NCI-H2107 (cell line): ENCODE measurements at places on chromosomes 11 and 22.

DNA sequence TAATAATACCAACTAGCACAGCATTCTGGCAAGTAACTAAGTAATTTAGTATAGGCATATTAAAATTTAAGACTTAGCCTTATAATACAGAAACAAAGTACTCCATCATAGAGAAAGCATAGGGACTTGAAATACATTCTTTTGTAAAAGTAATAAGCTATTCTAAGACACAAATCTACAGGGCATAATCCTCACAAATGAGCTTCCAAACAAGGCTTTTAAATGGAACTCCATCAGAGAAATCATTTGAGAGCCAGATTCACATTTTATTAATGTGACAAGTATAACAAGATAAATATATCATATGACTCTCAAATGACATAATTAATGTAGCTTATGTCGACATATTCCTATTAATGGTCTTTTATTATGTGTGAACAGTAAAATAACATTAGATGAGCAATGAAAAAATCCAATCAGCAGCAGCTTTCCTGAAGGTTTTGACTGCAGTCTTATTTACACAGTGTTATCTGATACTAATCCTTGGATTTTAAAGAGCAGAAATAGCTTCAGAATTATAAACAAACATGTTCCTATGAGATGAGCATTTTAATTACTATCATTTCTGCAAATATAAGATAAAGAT lies 241.4 kb downstream of the TTC28 start:
- DNase-seq: no peak

DNA sequence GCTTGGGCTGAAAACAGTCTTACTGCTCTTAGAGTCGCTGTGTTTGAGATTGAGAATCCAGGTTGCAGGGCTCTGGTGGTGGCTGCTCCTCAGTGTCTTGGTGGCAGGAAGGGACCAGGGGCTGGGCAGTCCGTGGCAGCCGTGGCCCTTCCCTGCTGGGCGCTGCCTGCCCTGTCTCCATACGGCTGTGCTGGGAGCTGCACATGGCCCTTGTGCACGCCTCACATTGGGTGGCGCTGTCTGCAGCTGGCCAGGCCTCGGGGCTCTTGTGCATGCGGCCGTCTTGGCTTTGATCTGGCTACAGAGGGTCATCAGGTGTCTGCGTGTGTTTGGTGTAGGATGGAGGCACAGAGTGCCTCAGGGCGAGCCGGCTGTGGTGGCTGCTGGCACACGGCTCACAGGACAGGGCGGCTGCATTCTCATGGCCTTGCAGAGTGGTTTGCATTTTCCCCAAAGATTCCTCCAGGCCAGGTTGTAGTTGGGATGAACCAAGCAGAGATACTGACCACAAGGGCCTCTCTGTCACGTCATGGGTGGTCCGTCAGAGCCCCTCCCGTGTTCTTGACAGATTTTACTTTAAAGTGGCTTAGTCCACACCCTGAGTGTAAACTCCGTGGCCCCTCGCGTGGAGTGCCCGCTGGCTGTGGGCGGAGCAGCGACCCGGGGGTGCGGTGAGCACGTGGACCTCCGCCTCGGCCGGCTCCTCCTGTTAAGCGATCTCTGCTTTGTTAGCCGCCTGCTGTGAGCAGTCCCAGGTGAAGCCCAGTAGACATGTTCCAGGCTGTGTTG lies 34.7 kb downstream of the MUC6 start:
- no peak for DNase-seq

GRCh38 chr11:63622323-63622722 lies 8.1 kb upstream of the PLAAT3 start:
- no peak for DNase-seq

DNA sequence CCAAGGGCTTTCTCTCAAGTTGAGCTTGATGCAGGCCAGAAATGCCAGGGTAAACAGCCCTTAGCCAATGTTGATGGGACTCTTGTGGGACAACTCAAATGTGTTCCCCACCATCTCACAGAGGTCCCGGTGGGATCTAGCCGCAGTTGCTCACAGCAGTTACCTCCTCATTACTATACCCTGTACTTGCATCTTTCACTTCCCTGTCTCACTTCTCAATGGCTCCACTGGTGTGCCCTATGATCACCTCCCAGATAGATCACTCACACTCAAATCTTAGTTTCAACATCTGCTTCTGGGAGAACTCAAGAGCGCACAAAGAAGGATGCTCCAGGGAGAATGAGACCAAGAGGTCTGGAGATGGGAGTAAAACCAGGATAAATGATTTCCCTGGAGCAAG lies 47.0 kb downstream of the RCN1 start:
- DNase-seq: no peak

DNA sequence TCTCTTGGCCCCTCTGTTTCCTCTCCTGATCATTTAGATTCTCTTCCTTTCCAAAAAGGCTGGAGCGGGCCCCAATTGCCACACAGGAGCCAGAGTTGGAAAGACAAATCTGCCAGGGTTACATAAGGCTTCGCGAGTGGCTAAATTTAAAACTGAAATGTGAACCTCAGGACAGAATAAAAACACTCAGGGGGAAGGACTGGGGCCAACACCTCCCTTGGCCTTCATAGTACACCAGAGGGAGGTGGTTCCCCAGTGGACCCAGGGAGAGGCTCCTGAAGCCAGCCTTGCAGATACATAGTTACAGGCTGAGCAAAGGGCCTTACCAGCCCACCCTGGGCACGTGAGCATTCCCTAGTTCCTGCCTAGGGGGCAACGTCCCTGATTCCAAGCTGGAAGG lies 150.1 kb downstream of the MN1 start:
- no peak for DNase-seq

GRCh38 chr11:102377891-102378290 lies 30.9 kb downstream of the BIRC2 start:
- no peak for DNase-seq

DNA sequence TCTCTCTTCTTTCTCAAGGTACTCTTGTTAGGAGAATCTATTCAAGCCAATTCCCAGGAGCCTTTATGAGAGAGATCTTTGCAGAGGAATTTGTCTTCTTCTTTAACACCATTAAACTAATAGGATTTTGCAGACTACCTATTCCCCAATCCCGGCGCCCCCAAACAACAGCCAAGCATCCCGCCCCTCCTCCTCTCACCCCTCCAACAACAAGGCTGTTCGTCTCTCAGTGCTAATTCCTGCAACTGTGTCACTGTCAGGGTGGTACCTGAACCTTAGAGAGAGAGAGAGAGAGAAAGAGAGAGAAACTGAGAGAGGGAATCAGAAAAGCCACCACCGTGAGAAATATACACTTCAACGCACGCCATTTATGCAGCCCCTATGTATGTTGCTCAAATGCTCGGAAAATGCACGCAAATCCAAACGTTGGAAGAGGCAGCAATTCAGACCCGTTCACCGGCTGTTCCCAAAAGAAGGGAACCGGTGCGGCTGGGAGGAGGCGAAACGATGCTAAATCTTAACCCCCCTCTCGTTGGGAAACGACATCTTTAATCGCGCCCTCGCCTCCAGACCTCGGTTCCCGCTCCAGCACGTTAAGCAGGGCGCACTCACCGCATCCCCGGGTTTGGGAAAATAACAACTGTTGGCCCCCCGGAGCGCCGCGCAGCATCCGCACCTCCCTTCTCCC lies 961 bp downstream of the KCNA4 start:
- DNase-seq: no peak

DNA sequence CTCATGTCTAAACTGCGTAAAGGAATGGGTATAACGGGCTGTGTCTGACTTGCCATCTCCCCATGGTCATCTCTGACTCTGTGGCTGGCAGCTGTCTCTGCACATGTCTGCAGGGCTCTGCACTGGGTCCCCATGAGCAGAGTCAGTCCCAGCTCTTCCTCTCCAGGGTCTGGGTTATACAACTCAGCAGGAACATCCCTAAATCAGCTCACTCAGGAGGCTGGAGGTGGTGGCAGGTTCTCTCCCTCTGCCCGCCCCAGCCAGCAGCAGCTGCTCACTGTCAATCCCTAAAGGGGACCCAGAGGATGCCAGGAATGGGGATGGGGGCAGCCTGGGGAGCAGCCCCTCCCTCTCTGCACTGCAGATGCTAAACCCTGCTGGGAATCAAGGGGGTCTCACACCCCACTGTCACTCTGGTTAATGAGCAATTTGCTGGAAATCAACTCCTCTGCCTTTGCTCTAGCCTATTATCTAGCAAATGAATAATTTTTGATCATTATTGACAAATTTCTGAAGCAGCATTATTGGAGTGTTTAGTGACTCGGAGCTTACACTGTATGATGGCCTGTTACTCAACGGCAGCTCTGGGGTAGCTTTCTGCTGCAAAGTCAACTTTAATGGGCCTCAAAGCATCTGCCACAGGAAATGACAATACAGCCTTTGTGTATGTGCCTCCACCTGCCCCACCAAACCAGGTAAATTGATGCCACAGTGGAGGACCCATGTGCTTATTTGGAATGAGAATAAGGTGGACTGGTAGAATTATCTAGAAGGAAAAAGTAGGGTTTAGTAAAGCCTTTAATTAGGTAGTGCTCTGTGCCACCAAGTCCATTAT lies 55.7 kb upstream of the SHANK2 start:
- no peak for DNase-seq

- DNase-seq: no peak
These were observed 35.0 kb upstream of the MPEG1 start for GRCh38 chr11:59247531-59248227.

GRCh38 chr11:23856654-23857053 lies 640.2 kb upstream of the LUZP2 start:
- DNase-seq: no peak

DNA sequence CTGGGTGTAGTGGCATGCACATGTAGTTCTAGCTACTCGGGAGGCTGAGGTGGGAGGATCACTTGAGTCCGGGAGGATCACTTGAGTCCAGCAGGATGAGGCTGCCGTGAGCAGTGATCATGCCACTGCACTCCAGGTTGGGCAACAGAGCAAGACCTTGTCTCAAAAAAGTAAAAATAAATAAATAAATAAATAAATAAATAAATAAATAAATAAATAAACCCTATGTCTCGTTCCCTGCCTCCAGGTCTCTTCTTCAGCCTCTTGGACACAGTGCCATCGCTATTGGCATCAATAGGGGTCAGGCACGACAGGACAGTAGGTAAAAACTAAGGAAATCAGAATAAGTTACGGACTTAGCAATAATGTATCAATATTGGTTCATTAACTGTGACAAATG lies 23.4 kb upstream of the SYT12 start:
- no peak for DNase-seq

DNA sequence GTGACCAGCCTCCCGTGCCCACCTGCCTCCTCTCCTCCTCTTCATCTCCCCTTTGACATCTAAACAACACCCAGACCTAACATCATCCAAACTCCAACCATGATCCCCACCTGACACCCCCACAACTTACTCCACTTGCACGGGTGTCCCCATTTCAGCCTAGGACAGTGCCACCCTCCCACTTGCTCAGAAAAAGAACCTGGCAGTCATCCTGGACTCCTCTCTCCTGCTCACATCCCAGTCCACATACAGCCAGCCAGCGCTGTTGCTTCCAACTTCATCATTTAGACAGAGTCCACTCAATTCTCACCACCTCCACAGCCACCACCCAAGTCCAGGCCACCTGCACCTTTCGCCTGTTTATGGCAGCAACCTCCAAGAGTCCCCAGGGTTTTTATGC lies 485.7 kb downstream of the MN1 start:
- no peak for DNase-seq

GRCh38 chr22:37357446-37358075 lies 69.7 kb downstream of the ELFN2 start:
- DNase-seq: no peak

- DNase-seq: no peak
These were observed 181.8 kb downstream of the CSNK2A3 start for GRCh38 chr11:11171285-11171684.

GRCh38 chr11:6269994-6270393 lies 10.4 kb downstream of the CCKBR start:
- DNase-seq: no peak

- DNase-seq: no peak
These were observed 40.1 kb upstream of the CARD18 start for GRCh38 chr11:105179542-105180278.

DNA sequence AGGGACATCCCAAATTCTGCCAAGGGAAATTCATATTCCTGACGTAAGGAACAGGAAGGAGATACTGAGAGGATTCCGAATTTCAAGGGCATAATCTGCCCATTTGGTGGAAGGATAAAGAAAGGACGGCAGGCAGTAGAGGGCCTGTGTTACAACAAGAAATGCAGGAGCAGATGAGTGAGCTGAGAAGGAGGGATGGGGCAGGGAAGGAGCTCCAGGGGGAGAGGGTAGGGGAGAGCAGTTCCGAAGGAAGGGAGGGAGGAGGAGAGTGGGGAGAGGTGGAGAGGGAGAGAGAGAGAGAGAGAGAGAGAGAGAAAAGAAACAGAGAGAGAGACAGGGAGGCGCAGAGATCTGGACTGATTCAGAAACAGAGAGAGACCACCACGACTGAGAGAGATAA lies 843 bp downstream of the OPCML start:
- no peak for DNase-seq

DNA sequence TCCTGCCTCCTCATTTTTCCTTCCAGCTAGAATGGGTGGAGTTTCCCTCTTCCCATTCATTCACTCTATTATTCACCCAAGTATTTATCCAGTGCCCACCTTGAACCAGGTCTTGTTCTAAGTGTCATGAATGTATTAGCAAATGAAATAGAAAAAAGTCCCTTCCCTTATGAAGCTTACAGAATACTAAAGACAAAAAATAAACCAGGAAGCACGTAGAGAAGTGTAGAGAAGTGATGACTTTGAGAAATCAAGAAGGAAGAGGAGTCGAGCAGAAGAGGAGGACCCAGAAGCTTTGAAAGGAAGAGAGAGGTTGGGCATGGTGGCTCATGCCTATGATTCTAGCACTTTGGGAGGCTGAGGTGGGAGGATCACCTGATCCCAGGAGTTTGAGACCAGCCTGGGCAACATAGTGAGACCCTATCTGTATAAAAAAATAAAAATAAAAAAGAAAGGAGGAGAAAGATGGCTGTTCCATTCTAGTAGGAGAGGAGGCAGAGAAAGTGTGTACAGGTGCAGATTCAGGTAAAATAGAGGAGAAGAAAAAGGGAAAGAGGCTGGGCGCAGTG lies 17.1 kb upstream of the SYVN1 start:
- no peak for DNase-seq

DNA sequence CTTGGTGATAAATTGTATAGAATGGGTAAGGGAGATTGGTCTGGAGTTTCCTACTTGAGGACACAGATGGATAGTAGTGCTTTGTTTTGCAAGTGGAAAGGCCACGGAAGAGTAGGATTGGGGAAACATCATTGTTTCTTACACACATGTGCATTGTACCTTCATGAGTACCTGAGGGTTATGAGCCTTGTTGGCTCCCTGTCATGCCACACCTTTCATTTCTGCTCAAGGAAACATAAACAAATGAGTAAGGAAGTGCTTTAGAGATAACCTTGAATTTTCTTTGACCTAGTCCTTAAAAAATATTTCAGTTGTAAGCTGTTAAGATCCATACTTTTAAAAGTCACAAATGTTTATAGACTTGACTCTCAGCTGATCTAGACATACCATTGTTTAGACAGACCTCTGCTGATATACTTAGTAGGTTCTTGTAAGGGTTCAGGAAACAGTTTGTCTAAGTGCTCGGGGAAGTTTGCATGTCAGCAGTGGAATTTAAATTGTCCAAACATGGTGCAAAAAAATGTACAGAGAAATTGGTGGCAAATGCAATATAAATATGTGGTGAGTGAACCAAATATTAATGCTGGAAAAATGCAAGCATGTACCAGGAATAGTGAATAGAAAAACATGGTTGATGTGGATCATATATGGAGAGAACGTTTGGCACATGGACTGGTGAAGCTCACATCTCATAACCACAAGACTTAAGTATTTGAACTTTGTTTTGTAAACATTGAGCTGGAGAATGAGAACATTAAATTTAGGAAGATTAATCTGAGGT lies 40.9 kb downstream of the GAS2 start:
- no peak for DNase-seq
